ENCODE measurements at places on chromosomes 5 and 9. TPM values are rescaled to one million over a fixed set of nuclear protein-coding genes. Genes with fewer than 3 reads are reported as not detected.
A peak's percentile ranks its signal among the peaks of the same experiment; 100 is the strongest.

DNA sequence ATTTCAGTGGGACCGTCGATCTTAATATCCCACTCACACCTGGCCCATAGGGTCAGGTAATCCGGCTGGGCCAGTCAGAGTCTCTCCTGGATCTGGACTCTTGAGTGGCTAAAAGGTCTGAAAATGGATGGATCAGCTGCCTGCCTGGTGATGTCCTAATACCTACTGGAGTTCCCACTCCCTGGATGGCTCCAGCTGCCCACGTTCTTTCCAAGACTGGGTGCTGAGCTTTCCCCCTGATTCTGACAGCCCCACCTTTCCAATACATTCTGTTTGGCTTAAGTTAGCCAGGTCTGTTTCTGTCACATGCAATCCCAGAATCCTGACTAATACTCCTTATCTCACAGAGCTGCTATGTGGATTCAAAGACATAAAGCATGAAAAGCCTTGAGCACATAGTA lies 10.2 kb downstream of the SH3PXD2B start:
- DNase-seq = peak; percentile 38

DNA sequence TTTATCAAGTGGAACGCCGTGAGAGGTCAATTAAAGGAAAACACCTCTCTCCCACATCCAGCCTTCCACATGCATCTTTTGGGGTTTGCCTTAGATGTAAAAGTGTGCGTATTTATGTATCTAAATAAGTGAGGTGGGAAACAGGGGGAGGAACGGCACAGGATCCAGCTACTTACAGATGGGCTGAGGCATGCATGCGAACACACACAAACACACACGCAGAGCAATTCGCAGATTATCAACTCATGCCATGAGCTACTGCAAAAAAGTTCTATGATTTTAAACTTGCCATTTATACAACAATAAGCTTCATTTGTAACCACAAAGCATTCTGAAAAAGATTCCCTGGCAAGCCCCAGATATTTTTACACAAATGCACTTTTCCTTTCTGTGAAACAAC lies 242.1 kb downstream of the BNC2 start:
- no peak for DNase-seq

GRCh38 chr9:37639109-37639762 lies 11.5 kb upstream of the FRMPD1 start:
- DNase-seq = peak; percentile 11

GRCh38 chr5:172110921-172111851 lies 76.8 kb downstream of the STK10 start:
- DNase-seq = peak; percentile 55

DNA sequence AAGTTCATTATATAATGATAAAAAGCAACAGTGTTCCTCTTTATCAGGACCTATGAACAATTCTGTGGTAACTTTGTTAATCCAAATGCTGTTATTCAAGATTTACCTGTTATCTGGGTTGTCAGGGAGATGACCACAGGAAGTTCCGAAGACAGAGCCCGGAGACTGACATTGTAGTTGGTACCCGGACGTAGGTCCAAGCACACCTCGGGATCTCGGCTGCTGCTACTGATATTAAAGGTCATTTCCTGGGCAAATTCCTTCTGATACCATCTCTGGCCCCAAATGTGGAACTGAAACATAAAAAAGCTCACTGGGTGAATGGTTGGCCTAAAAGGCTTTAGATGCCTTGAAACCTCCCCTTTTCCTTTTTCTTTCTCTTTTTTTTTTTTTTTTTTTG lies 96.7 kb downstream of the SUSD1 start:
- DNase-seq = no peak

DNA sequence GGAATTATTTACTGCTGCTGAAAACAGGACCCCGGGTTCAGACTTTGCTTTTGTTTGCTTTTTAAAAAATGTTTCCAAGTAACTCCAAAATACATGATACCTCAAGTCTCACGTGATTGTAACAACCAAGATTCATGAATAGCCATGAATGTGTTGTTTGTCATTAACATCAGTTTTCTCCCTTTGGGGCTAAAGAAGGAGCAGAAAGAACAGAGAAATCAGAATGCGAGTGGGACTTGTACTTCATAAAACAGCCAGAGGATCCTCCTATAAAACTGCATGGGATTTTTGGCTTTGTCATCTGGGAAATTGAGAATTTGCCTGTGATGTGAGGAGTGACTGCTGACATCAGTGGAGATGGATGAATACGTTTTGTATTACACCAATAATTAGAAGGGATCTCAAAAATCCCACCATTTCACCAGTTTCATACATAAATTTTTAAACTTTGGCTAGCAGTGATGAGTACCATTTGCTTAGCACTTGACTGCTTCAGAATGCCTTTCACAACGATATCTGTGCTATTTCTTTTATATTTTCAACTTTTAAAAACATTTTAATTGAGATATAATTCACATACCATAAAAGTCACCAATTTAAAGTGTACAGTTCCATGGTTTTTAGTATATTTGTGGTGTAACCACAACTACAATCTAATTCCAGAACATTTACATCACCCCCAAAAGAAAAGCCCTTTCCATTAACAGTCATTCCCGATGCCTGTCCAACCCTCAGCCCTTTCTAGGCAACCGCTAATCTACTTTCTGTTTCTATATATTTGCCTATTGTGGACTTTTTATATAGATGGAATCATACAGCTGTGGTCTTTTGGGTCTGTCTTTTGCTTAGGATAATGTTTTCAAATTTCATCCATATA lies 126.9 kb upstream of the ANKRD55 start:
- DNase-seq = no peak

DNA sequence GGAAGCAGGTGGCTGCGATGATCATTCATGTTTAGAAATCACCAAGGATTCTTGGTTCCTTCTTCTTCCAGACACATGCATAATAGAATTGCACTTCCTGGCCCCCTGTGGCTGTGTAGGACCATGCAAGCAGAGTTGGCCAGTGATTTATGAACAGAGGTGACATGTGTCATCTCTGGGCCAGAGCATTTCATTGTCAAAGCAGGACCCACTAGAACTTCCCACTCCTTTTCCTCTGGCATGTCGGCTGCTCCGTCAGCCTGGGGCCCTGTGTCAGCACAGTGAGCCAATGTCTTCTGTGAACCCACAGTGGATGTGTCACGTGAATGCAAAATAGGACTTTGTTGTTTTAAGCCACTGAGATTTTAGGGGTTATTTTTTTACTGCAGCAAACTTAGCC lies 59.2 kb downstream of the HSD17B3 start:
- no peak for DNase-seq

DNA sequence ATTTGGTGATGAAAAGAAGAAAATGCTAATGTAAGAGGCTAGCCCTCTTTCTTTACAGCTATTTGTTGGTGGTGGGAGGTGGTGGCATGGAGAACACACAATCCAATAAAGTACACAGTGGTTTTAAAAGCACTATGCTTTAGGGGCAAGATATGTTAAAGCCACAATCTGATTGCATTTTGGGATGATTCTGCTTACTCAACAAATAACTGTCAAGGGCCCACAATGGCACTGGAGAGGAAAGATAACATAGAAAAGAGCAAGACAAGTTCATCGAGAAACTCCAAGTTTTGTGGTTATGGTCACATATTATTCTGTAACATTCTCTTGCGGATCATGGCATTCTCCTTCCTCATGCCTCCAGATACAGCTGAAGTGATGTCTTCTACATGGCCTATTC lies 38.8 kb downstream of the OTP start:
- DNase-seq = no peak

DNA sequence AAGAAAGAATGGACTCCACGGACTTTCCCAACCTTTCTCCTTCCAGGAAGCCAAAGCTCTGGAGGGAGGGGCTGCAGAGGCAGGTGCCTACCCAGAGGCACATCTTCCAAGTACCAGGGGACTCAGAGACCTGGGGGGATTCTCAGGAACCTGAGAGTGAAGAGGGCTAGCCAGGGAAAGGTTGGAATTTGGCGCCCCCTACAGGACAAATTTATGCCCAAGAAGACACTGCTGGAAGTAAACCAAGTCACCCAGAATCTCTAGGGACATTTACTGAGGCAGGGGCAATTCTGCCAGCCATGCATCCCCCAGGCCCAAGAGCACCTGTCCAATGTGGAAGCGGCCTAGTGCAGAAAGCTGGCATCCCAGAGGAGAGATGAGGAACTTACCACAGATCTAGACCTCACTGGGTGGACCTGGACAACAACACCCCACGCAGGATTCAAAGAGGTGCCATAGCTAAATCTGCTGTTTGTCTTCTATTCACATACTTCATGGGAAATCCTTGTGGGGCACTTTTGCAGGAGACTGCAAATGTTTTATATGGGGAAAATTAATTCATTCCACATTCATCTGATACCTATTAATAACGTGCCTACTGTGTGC lies 25.9 kb upstream of the IDNK start:
- DNase-seq = peak; percentile 53

DNA sequence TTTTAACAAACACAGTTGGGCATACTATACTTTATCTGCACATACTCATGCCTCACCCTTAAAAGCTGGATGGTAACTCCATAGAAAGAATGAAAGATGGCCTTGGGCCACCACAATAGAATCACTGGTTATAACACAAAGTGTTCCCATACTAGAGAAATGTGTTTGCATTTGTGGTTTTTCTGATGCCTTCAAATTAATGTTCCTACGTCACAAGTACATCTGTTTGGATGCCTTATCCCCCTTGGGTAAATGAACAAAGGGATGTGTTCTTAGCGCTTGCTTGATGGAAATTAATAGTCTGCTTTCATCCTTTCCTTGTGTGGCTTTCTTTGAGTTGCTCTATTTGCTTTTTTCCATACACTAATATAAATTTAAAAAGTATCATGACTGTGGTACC lies 291.1 kb upstream of the PDE4D start:
- DNase-seq = peak; percentile 39

GRCh38 chr5:139668064-139668880 lies 20.1 kb downstream of the CXXC5 start:
- DNase-seq = no peak

The STKLD1 gene
- total RNA-seq = 0.91 TPM

The C5orf24 gene
- total RNA-seq = 48.6 TPM

The SLC9A3 gene
- 4.7 TPM for total RNA-seq

The CDKN2B gene
- total RNA-seq = not detected

The CDH6 gene
- not detected for total RNA-seq
